ENCODE measurements at places on chromosomes 13 and 19.

- DNase-seq: no peak
These were observed 32.4 kb upstream of the EIF3G start for GRCh38 chr19:10152100-10152499.

DNA sequence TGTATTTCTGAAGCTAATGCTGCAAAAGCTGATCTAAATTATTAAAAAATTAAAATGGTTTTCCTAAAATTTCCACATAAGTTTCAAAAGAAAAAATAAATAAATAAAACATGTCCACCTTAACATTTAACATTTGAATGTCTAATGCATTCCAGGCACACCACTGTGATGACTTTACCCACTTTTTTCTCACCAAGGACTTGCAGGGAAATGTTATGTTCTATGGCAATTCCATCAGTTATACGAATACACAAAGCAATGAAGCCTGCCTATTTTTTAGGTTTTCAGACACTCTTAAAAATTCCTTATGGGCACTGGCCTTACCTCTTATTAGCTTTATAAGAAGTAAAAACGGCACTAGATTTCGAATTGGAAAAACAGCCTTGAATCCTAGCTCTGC lies 10.2 kb downstream of the TSC22D1 start:
- no peak for DNase-seq

- DNase-seq: no peak
These were observed 10.9 kb downstream of the ZNRF4 start for GRCh38 chr19:5466072-5466471.

GRCh38 chr19:42420055-42420544 lies 7.1 kb downstream of the LIPE start:
- DNase-seq: peak; percentile 88

DNA sequence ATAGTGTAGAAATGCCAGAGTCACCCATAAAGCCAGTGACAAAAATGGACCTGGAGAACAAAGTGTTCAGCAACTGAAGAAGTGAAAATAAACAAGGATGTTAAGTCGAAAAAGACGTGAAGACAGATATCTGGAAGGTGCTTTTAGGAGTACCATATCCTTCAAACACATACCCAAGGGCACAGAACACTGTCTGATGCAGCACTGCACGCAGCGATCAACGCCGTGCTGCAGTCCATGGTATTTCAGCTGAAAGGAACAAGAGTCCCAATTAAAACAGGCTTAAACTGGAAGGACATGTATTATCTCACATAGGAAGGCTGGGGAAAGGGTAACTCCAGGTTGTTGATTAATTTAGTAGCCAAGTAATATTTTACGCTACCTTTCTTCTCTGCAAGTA lies 108.2 kb downstream of the SGCG start:
- no peak for DNase-seq

DNA sequence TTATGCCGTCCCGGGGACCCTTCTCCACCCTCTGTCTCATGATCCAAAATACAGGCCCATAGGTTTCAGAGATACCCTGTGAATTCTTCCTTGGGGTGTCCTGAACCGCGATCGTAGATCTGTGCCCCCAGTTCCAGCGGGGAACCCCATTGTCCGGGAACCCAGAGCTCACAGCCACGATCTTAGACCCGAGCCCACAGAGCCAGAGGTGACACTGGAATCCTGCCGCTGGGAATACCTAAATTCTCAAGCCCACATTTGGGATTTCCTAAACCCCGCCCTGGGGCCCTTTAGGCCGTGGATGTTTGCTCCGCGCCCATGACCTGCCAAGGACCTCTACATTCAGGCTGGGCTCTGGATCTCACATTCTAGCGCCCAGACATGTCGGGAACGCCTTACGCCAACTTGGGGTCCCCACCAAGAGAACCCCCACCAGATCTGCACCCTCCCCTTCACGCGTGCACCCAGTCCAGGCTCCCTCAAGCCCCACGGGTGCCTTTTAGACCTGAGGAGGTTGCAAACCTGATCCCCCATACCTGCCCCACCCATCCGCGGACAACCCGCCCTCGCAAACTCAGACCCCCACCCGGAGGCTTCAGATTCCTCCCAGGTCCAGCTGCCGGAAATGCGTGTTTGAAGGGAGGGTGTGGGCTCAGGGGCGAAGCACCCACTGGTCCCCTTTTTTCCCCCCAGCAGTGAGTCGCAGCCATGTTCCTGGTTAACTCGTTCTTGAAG lies 605 bp downstream of the CAPNS1 start:
- peak; percentile 55 for DNase-seq

GRCh38 chr13:112464720-112465119 lies 88.6 kb downstream of the SPACA7 start:
- DNase-seq: no peak

- DNase-seq: no peak
These were observed 5.4 kb downstream of the RSPH6A start for GRCh38 chr19:45809643-45810159.

DNA sequence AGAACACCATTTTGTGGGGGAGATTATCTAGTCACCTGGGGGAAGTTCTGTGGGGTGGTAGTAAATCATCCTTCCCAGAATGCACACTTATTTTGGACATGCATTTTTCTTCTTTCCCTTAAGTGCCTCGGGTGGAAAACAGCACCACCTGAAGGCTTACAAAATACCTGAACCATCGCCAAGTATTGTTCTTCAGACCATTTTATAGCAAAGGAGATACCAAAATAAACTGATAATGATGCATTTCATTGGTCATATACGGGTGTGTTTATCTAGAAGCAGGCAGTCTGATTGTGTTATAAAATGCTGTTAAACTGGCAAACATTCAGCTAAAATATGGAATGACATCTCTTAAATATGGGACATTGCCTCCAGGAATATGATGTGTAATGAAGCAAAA lies 1034.7 kb downstream of the SLITRK1 start:
- no peak for DNase-seq

DNA sequence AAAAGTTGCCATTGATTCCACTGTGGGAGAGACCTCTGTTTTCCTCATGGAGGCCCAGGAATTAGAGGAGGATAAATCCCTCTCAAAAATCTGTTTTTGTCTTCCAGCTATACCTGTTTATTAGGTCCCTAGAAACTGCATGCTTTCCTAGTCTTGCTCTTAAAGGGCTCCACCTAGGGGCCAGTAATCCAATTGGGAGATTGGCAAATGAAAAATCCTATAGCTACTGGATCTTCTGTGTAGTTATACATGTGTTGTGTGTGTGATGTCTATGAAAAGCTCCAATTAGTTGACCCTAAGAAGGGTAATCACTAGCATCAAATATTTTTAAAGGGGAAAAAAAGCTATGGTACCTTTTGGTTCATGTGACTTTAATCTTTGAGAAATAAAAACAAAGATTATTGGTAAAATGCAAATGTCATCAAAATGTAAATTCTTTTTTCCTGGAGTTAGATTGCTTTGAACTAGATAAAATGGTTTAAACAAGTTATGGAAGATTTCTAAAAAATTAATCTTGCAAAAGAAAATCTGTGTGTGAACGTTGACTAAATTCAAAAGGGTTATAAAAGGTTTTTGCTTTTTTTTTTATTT lies 63.4 kb upstream of the C1QTNF9B start:
- DNase-seq: no peak

- DNase-seq: no peak
These were observed 76.2 kb downstream of the C13orf42 start for GRCh38 chr13:51034906-51035305.

GRCh38 chr19:35346193-35347052 lies 1.3 kb upstream of the FFAR1 start:
- peak; percentile 82 for DNase-seq

DNA sequence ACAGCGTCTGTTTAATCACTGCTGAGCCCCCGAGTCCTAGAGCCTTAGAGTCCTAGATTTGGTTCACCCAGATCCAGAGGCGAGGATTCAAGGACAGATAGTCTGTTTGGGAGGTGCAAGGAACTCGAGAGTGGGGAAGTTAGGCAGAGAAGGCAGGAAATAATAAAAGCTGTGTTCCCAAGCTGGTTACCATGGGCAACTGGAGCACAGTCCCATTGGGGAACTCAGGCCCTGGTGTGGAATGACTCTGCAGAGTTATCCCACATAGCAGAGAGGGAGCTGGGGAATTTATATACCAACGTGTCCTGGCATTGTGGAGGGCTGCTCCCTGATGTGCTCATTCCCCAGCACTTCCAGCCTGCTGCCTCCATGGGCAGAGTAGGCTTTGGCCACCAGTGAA lies 9.7 kb downstream of the IGSF23 start:
- DNase-seq: no peak

DNA sequence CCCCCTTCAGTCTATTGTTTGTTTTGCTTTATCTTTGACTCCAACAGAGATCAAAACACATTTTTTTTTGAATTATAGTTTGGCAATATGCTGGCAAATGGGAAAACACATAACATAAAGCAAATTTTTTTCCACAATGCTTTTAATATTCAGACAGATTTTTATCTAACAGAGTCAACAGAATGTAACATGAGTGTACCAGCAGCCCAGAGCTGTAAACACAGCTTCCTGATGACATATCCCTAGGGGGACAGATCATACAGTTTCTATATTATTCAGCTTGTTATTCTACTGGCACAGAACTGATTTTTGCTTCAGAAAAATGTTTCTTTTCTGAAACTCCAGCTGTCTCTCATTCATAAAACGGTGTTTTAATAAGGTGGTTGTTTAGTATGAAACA lies 168.8 kb downstream of the OLFM4 start:
- DNase-seq: no peak

Data from activated CD4-positive, alpha-beta T cell treated with anti-CD3 and anti-CD28 coated beads for 48 hours (primary cell).